ENCODE measurements at places on chromosomes 3 and 15.

DNA sequence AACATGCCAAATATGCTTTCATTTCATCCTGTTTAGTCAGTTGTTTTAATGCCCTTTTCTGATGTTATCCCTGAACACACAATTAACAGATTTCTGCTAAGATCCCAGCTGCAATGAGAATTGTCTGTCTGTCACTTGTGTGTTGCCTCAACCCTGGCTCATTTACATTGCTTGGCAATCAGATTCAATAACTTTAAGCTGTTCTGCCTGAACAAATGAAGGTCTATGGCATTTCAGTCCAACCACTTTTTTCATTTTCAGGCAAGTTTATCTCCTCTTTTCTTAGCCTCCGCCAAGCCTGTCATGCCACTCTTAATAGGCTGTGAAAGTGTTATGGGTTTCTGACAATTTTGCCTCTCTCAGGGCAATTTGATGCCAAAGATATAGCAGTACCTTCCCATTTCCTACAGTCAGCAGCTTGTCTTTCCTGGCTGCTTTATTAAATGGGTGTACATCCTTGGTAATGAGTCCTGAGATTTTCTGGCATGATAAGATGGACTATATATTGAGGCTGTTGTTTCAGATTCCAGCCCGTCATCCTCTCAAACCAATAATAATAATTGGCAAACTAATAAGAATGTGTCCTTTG is 68.7 kb upstream of the ADAMTS9 start:
- no peak for DNase-seq

DNA sequence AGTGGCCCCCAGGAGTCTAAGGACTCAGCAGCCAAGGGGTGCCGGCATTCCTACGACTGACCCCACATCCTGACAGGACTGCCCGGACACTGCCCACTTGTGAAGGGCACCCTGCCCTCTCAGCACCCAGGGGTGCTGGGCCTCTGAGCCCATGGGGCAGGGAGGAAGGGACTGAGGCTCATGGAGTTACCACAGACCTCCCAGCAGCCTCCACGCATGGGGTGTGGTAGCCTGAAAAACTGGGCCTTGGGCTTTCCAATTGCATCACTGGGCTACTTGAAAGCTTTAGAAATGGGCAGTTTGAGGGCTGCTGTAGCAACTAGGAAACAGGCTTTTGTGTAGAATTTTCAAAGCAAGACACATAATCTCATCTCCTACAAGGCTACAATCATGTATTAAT is 13.2 kb downstream of the TKT start:
- DNase-seq: no peak

DNA sequence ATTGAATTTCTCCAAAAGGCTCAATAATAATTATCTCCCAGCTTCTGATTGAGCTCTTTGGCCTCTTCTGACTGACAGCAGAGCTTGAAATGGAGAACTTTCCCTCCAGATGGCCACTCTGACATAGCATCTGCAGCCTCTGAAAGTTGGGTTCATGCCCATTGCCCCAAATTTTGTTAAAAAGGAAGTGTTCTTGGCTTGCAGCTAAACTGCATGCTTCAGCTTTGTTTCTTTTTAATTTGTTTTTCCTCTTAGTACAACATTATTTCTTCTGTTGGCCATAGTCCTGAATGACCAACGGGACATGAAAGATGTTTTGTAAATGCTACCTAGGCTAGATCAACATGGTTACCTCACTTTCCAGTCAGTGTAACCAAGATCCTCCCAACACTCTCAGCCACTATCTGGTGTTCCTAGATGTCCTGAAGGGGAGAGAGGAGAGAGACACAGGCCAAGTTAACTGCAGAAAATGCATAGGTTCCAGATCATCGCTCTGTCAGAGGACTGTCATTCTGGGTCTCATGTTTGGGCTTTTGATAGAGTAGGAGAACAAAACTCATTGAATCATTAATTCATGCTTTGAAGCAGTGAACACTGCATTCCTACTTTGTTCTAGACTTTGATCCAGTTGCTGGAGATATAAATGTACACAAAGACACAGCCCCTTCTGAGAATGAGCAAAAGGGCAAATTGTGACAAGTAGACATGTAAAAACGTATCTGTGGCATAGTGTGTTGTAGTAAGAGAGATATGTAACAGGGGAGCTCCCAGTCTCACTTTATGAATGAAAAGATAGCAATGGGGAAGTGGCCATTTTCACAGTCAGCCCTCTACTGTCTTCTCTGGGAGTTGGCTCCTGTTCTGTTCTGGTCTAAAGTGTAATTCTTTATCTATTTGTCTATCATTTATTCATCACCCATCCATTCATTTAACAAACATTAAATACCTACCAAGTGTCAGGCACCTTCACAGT is 156.2 kb downstream of the ZNF621 start:
- no peak for DNase-seq

- DNase-seq: no peak
These were observed 118.7 kb downstream of the NUP210 start for GRCh38 chr3:13301286-13301987.

GRCh38 chr15:51931638-51932037 is 39.9 kb downstream of the LEO1 start:
- DNase-seq: no peak

GRCh38 chr3:140177943-140178342 is 243.0 kb downstream of the CLSTN2 start:
- no peak for DNase-seq

DNA sequence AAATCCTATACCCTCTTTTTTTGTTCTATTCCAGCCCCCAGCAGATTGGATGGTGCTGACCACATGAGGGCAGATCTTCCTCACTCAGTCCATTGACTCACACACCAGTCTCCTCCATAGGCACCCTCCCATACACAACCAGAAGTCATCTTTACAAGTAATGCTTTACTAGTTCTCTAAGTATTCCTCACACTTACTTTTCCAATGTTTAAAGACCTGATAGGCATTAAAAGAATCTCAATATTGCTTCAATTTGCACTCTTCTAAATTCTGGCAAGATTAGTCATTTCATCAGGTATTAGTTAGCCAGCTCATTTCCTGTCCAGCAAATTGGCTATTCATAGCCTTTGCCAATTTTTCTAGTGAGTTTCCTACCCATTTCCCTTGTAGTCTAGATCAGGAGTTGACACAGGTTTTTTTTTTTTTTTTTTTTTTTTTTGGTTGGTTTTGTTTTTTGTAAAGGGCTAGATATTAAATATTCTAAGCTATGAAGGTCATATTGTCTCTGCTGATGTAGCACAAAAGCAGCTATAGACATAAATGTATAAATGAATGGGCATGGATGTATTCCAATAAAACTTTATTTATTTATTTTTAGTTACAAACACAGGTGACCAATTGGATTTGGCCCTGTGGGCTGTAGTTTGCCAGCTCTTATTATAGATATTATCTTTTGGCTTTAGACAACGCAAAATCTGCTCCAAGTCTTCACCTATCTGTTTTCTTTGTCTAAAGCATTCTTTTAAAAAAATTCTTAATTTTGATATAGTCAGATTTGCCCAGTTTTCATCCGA is 76.1 kb downstream of the ABHD5 start:
- DNase-seq: no peak

DNA sequence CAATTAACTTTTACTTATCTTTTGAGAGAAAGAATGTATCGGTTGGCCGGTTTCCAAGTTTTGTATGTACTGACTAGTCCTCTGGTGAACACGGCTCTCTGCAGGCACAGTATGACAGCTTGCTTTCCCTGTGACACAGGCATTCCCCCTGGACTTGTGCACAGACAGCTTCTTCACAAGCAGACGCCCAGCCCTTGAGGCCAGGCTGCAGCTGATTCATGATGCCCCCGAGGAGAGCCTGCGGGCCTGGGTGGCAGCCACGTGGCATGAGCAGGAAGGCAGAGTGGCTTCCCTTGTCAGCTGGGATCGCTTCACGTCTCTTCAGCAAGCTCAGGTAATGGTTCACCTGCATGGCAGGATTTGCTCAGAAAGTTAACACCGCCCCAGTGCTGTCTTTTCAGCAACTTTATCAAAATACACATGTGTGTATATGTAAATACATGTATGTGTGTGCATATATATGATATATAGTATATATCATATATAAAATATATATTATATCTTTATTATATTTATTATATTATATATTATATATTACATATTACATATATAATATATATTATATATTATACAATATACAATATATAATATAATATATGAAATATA is 25.5 kb downstream of the FAN1 start:
- no peak for DNase-seq

DNA sequence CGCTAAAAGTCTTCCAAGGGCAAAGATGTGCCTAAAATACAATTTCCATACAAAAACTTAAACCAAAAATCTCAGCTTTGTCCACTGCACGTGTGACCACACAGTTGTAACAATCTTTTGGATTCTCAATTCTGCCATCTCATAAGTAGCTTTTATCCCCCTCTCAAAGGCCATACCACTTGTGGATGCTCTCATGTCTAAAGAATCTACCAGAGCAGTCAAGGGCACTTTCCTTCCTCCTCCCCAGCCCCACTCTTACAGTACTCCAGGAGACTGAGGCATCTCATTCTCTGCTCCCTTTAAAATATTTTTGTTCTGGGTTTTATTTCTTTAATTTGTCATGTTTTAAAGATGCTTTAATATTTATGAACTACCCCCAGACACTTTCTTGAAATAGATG is 102.3 kb upstream of the PFN2 start:
- DNase-seq: no peak

DNA sequence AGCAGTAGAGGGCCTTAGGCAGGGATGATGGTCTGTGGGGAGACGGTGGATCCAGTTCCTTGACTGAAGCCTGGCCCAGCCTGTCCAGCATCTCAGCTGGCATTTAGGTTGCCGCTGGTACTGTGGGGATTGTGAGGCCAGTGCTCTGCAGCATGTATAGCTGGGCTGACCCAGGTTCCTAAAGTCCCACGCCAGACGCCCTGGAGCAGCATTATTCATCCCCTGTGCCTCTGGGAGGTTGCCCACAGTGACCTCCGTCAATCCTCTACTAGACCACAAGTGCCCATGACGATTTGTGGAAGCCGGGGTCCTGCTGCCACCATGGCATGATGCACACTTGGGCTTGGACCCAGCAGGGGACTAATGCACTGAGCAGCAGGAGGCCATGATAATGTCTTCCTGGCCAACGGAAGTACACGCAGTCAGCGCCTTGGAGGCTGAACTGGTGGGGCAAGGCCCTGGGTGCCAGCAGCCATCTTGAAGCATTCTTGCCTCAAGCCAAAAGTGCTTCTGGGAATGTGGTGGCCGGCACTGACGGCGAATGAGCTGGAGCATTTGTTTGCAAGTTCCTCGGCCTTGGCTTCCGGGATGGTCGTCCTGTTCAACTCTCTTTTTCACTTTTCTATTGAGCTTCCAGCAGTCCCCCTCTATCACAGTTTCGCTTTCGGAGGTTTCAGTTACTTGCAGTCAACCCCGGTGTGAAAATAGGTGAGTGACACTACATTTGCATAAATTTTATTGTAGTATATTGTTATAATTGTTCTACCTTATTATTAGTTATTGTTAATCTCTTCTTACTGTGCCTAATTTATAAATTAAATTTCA is 949.4 kb downstream of the ROBO1 start:
- no peak for DNase-seq

- DNase-seq: no peak
These were observed 210.8 kb upstream of the NR2F2 start for GRCh38 chr15:96119734-96120133.

DNA sequence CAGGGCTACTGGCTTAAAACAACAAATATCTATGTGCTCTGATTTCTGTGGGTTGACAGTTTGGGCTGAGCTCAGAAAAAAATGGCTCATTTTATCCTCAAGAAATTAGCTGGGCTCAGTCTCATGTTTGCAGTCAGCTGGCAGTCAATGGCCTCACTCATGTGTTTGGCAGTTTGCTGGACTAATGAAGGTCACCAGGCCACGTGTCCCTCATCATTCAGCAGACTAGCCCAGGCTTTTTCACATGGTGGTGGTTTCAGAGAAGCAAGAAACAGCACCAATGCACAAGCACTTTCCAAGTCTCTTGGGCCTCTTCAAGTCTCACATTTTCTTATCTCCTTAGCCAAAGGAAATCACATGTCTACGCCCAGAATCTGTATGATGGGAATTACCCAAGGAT is 478.3 kb upstream of the PPP2R3A start:
- no peak for DNase-seq

DNA sequence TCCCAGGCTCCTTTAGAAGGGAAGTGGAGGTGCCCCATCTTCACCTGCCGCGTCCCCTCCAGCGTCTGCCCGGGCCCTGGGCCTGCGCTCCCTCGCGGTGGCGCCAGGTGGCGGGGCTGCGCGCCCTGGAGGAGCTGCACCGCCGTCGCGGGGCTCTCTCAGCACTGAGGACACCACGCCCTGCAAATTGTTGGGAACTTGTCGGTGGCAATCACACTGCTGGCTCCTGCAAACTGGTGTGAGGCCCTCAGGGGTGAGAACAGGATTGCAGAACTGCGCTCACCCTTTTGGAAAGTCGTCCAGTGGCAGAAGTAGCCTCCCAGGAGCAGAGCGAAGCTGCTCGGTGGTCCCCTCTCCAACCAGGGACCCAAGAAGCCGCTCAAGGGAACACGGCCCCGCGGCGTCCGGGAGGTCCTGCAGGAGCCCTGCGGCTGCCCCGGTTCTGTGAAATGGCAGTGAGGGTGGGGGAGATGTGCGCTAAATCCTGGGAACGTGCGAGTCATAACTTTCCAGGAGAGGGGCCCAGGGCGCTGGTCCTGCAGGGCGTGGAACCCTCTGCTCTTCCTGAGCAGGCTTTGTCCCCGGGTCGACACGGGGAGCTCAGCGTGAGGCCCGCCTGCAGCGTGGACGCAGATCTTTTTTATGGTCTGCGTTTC is 995 bp upstream of the LRRK1 start:
- peak; percentile 13 for DNase-seq

- no peak for DNase-seq
These were observed 226.6 kb downstream of the GREM1 start for GRCh38 chr15:32944431-32944830.

DNA sequence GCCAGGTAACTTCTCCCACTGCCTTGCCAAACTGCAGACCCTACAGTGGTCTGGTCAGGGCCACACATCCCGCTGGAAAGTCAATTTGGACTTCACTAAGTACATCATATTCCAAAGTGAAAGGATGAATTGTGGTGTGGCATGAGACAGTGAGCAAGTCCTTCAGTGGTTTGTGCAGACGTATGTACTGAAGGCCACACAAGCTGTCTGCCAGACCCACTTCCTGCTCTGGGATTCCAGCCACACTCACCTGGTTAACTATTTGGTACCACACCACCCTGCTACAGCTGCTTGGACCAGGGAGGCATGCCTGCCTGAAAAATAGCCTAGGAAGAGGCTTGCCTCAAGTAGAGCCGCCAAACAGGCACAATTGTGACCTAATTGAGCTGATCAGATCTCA is 94.1 kb upstream of the STRIT1 start:
- DNase-seq: no peak

- no peak for DNase-seq
These were observed 23.8 kb downstream of the ITGA11 start for GRCh38 chr15:68407886-68408881.

- DNase-seq: no peak
These were observed 38.0 kb downstream of the RNF13 start for GRCh38 chr3:149850787-149851584.

GRCh38 chr3:122080207-122080587 is 25.0 kb downstream of the CD86 start:
- no peak for DNase-seq

Data from stimulated activated CD8-positive, alpha-beta memory T cell treated with anti-CD3 and anti-CD28 coated beads, Interleukin-7, amount 100 ng/mL, for 1 hour (primary cell).